Activated CD4-positive, alpha-beta T cell treated with anti-CD3 and anti-CD28 coated beads, Interleukin-2, Interleukin-6, amounts not matched to agents 100 ng/mL and 50 ng/mL, durations not matched to agents 16 hours and 8 hours (primary cell): ENCODE measurements at places on chromosomes 5 and 9.

- no peak for DNase-seq
Measured at GRCh38 chr5:146213210-146213826, 9.9 kb downstream of the RBM27 start.

GRCh38 chr5:171617817-171618591 lies 167.6 kb upstream of the SMIM23 start:
- no peak for DNase-seq

DNA sequence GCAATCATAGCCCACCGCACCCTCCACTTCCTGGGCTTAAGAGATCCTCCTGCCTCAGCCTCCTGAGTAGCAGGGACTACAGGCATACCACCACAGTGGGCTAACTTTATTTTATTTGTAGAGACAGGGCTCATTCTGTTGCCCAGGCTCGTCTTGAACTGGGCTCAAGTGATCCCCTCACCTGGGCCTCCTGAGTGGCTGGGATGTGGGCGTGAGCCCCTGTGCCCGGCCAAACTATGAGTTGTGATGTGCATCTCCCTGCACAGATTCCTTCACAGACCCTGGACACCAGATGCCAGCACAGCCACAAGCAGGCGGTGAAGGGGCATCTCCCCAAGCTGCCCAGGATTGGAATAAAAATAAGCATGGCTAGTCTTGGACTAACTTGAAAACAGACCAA lies 244.9 kb upstream of the IRX1 start:
- DNase-seq: no peak

DNA sequence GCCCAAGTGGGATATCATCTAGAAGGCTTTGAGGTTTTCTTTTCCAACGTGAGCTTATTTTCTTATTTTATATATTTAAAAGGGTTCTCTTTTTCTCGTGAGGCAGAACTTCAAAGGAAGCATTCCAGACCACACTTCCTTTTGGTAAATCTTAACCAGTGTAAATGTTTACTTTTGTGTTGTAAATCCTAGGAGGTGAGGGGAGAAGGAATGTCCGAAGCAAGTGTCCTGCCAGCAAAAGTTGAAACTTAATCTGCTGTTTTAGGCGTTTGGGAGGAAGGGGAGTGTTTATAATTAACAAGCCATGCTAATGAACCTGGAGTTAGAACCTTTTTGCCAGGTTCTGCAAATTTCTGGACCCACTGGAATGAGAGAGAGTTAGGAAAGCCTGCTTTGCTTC lies 37.9 kb downstream of the WWC1 start:
- no peak for DNase-seq

DNA sequence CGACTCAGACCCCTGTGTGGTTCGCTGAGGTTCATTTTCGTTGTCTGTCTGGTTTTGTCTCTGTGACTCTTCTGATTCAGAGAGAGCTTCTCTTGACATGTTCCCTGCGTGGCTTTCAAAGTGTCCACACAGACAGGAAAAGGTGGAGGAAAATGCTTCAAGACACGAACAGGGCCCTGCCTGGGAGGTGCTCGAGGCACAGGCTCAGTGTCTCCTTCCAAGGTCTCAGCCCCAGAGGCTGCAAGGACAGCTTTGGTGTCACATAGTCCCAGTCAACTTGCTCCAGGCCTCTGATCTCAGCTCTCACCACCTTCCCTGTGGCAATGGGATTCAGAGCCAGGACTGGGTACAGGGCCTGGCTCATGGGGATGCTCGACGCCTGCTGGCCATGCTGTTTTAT lies 51.6 kb upstream of the SARDH start:
- DNase-seq: no peak

GRCh38 chr9:109730228-109730627 lies 49.8 kb upstream of the PALM2AKAP2 start:
- DNase-seq: no peak
